Breast epithelium (tissue), 4 donors: ENCODE measurements at places on chromosomes 7 and 10. TPM values are rescaled to one million over a fixed set of nuclear protein-coding genes. Genes with fewer than 3 reads are reported as not detected.

Gene VGF
- total RNA-seq, result not detected

Gene OPALIN
- total RNA-seq, result not detected

Gene NMT2
- 32.4 TPM for total RNA-seq

Gene LRRC4
- 0.33 TPM for total RNA-seq

Gene GPR26
- not detected for total RNA-seq

Gene LEP
- 48.2 TPM for total RNA-seq

Gene ORC5
- 29.9 TPM for total RNA-seq

Gene AMZ1
- total RNA-seq, result 0.16 TPM

Gene CYP2E1
- 3.4 TPM for total RNA-seq

Gene GTF2I
- 241 TPM for total RNA-seq

Gene REPIN1
- total RNA-seq, result 68.2 TPM

Gene ANKRD16
- total RNA-seq, result 8.8 TPM

Gene CCDC3
- total RNA-seq, result 8.2 TPM

Gene ACSL5
- total RNA-seq, result 31.8 TPM

Gene ACTL6B
- total RNA-seq, result not detected

Gene ADAM12
- 8.6 TPM for total RNA-seq

Gene C10orf105
- total RNA-seq, result 0.29 TPM

Gene CDK1
- 5.0 TPM for total RNA-seq

- DNase-seq, result no peak
These were observed 23.3 kb downstream of the VSTM2A start for GRCh38 chr7:54565432-54565831.

GRCh38 chr10:4945766-4946717, 17.2 kb upstream of the AKR1C1 start:
- DNase-seq, result no peak

GRCh38 chr10:72563327-72563932, 62.4 kb downstream of the MICU1 start:
- DNase-seq, result no peak

- no peak for DNase-seq
These were observed 164.4 kb downstream of the ARL4A start for GRCh38 chr7:12851841-12852240.

GRCh38 chr7:88366845-88367244, 60.2 kb upstream of the STEAP4 start:
- DNase-seq, result no peak

- no peak for DNase-seq
These were observed 68.9 kb upstream of the ADO start for GRCh38 chr10:62735464-62736167.

GRCh38 chr7:137715533-137715932, 131.2 kb downstream of the DGKI start:
- no peak for DNase-seq

GRCh38 chr7:157962458-157963306, 624.9 kb downstream of the PTPRN2 start:
- no peak for DNase-seq

- DNase-seq, result no peak
These were observed 27.7 kb upstream of the ATXN7L1 start for GRCh38 chr7:105904064-105904463.

DNA sequence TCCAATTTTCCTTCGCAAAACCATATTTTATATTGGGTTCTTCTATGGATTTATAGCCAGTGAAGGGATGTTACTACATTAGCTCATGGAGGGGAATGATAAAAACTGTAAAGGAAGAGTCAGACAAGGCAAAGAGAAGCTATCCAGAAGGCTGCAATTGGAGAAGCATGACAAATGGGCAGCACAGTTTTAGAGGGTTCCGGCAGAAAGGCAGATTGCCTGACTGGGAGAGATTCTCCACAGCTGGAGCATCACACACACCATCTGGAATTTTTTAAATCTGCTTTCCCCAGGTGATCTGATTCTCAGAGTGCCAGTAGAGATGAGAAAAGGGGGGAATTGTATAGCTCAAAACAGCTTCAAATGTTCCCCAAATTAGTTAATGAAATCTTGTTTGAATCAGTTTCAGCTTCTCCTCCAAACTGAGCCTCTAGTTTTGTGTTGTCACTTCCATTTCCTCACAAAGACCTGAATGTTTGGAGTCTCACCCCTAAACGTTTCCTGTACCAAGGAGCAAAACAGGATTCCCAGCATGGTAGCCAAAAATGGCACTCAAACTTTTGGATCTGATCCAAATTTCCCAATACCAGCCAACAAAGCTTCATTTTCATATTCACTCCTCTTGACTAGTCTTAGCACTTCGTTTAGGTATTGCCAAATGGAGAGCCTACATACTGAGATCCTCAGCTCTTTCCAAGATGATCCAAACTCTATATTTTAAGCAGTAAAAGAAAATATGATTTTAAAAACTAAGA, 177.5 kb downstream of the HPSE2 start:
- no peak for DNase-seq

- DNase-seq, result no peak
These were observed 43.4 kb upstream of the PRSS58 start for GRCh38 chr7:142301299-142301698.

DNA sequence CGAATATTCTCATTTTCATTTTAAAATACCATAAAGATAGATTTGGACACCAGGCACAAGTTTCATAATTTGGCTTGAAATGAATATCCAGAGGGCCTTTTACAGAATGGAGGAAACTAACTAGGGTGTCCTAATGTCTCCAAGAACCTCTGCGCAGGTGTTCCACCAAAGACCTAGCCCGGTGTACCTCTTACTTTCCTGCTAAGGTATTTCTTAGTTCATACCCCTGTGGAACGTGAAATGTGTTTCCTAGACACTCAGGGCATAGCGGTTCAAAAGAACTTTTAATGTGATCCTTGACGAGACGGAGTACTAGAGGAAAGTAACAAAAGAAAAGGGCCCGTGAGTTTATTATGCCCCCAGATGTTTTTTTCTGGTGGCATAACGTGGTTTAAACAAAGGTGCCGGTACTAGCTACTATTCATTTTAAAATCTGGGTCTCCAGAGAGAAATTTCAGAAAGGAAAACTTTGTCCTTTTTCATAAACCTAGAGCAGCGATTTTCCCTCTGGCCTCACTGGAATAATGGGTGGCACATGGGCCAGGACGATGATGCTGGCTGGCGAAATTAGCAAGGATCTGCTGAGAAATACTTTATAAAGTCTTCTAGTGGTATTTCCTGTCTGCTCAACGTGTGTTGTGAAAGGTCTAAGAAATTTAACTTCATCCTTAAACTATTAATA, 1.4 kb downstream of the APBB1IP start:
- DNase-seq, result no peak

GRCh38 chr7:28766359-28766758, 191.8 kb downstream of the TRIL start:
- no peak for DNase-seq

- no peak for DNase-seq
These were observed 3.6 kb downstream of the ZNF438 start for GRCh38 chr10:31028081-31028480.

- no peak for DNase-seq
These were observed 95.3 kb upstream of the DNAJB12 start for GRCh38 chr10:72449941-72450441.

DNA sequence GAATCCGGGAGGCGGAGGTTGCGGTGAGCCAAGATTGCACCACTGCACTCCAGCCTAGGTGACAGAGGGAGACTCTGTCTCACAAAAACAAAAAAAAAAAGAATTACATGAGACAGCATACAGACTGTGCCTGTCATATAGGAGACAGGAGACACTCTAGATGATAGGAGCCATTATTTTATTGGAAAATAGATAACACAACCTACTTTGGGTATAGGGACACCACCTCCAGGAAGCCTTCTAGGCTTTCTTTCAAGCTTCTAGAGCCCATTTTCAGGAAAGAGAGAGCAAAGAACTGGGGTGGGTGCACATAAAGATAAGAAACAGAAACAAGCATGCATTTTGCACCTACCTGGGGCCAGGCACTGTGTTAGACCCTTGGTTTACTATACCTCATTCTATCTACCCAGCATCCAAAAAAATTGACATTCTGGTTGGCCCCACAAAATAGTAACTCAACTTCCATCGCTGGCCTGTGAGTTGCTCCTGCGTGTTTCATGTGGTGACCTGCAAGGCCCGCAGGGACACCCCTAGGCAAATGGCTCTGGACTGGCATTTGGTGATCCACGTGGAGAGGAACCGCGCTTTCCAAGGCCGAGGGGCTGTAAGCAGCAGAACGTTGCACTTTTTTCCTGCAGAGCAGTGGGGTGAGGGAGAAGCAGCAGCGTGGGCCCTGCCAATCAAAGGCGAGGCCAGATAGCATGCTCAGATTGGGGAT, 57.1 kb upstream of the CACUL1 start:
- no peak for DNase-seq

GRCh38 chr7:112182749-112183148, 23.4 kb downstream of the DOCK4 start:
- no peak for DNase-seq

DNA sequence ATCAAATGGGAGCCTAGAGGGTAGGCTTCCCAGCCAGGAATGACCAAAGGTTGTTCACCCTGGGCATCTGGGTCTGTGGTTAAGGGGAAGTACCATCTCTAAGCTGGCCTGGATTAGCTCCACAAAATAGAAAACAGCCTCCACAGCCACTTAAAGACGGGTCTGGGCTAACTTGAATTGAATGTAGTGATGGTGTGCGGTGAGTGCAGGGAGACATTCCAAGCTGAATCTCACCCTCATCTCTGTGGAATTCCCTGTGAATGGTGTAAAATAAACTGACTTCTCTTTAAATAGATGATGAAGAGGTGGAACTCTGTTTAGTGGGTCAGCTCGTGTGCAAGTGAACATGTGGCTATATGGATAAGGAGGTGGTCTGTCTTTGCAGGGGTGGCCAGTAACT, 251.0 kb downstream of the DYNC1I1 start:
- no peak for DNase-seq

DNA sequence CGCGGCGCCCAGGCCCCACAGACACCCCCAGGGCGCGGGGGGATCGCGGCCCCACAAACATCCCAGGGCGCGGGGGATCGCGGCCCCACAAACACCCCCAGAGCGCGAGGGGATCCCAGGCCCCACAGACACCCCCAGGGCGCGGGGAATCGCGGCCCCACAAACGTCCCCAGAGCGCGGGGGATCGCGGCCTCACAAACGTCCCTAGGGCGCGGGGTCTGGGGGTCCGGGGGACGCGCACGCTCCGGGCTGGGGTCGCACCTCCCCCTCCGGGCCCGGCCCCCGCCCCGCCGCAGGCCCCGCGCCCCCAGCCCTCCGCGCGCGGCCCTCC, 382 bp downstream of the DIP2C start:
- DNase-seq, result no peak

DNA sequence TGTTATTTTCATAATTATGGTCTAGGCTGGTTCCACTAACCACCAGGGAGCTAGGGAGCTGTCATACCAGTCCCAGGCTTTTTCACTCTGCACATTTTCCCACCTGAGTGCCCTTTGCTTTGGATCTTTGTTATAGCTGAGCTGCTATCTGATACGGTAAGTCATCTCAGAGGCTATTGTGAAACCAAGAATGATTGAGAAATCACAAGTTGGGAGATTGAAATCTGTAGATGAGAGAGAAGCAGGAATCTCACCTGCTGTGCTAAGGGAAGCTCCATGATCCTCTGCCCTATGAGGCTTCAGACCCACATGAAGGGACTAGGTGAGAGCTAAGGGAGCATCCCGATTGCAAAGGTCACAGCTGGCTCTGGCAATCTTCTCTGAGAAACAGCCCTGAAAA, 307.8 kb downstream of the REEP3 start:
- no peak for DNase-seq

GRCh38 chr7:12152196-12152918, 58.7 kb upstream of the TMEM106B start:
- no peak for DNase-seq

- DNase-seq, result no peak
These were observed 98.7 kb downstream of the NPSR1 start for GRCh38 chr7:34756691-34757090.

GRCh38 chr10:778626-779330, 89.3 kb upstream of the DIP2C start:
- DNase-seq, result no peak

DNA sequence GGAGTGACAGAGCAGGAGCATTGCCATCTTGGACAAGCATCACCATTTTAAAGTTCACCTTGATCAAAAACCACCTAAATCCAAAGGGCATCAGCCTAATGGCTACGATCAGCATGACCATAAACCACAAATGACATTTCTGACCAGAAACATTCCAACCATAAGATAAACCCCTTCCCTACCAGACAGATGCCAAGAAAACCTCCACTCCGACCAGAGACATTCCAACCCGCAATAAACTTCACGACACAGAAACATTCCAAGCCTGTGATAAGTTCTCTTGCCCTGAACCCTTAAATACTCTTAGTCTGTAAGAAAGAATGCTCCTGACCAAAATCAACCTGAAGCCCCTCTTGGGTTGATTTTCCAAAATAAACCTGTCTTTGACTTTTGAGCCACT, 606.9 kb downstream of the POM121L12 start:
- no peak for DNase-seq

DNA sequence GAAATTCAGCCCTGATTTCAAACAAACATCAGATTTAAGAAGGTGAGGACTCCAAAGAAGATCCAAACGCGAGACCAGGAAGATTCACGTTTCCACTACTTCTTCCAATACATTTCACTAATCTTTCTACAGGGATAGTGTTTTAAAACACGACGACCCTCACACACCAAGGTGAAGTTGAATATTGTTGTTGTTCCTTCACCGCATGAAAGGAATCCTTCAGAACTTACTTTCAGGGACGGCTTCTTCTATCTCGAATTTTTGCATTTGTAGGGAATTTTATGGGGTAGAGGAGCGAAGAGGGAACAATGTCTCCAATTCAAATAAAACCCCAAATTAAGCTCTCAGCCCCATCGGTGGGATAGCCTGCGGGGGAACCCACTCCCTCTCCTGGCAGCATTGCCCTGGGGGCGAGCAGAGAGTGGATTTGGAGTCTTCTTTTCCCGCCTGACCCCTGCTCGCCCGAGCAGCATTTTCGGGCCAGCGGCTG, 1.5 kb upstream of the GATA3 start:
- no peak for DNase-seq

GRCh38 chr10:26696786-26697162, 727 bp upstream of the PDSS1 start:
- DNase-seq, result no peak

DNA sequence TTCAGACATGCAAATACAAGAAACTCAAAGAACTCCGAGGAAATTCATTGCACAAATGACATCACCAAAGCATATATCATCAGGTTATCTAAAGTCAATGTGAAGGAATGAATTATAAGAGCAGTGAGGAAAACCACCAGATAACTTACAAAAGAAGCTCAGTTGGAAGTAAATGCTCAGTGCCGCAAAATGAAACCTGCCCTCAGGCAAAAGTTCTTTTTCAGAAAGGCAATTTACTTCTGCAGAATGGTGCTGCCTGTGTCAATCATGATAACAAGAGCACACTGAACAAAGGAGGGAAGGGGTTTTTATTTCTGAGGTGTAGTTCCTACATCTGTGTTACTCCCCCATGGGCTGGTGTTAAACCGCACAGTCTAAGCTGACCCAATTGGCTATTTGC, 550.6 kb upstream of the SEMA3D start:
- DNase-seq, result no peak
